Activated naive CD4-positive, alpha-beta T cell treated with anti-CD3 and anti-CD28 coated beads for 36 hours (primary cell): ENCODE measurements at places on chromosomes 6 and 20. TPM values are rescaled to one million over a fixed set of nuclear protein-coding genes. Genes with fewer than 3 reads are reported as not detected.
A peak's percentile ranks its signal among the peaks of the same experiment; 100 is the strongest.

- DNase-seq: peak; percentile 84
Observed at GRCh38 chr6:99330159-99330558, 19.3 kb downstream of the FAXC start.

DNA sequence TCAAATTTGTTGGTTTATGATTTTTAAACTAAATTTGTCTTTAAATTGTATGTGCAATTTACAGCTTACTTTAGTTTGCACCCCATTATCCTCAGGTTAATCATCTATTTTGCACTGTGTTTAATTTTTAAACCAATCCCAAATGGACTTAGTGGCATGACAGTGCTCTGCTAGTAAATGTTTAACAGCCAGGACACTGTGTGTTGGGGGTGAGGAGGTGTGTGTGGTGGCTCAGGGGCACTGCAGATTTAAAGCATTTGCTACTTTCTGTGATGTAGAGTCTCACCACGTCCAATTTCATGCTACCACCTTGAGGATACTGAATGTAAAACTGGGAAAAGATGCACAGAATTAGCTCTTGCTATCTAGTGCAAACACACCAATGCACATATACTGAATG lies 225.7 kb downstream of the HAO1 start:
- no peak for DNase-seq

GRCh38 chr6:112470950-112471349 lies 123.8 kb downstream of the RFPL4B start:
- no peak for DNase-seq

GRCh38 chr20:5474646-5475550 lies 158.1 kb upstream of the PROKR2 start:
- DNase-seq: no peak

GRCh38 chr6:21845018-21845417 lies 251.5 kb downstream of the SOX4 start:
- DNase-seq: no peak

DNA sequence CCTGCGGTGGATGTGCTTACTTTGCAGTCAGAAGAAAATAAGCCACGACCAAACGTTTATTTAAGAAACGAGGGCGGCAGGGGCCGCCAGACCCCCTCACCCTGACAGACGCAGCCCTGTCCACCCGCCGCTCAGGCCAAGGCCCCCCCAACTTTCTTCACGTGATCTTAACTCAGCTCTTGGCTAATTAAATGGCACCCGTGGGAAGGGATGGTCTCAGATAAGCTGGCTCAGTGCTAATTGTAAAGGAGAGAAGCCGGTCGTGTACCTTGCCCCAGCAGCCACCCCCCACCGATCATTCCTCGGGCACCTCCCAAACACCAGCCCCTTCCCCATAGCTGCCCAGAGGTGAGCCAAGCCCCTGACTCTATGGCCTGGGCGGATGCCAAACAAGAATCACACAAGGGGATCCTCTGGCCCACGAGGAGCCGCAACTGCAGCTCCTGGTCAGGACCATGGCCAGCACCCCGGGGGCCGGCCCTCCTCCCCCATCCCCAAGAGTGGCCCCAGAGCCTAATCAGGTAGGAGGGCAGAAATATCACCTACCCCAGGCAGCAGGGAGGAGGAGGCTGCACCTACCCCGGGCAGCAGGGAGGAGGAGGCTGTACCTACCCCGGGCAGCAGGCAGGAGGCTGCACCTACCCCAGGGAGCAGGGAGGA lies 11.2 kb downstream of the KCNQ2 start:
- no peak for DNase-seq

- peak; percentile 68 for DNase-seq
Observed at GRCh38 chr6:129774697-129775447, 64.9 kb upstream of the ARHGAP18 start.

GRCh38 chr6:105359419-105360370 lies 43.2 kb downstream of the PREP start:
- no peak for DNase-seq

DNA sequence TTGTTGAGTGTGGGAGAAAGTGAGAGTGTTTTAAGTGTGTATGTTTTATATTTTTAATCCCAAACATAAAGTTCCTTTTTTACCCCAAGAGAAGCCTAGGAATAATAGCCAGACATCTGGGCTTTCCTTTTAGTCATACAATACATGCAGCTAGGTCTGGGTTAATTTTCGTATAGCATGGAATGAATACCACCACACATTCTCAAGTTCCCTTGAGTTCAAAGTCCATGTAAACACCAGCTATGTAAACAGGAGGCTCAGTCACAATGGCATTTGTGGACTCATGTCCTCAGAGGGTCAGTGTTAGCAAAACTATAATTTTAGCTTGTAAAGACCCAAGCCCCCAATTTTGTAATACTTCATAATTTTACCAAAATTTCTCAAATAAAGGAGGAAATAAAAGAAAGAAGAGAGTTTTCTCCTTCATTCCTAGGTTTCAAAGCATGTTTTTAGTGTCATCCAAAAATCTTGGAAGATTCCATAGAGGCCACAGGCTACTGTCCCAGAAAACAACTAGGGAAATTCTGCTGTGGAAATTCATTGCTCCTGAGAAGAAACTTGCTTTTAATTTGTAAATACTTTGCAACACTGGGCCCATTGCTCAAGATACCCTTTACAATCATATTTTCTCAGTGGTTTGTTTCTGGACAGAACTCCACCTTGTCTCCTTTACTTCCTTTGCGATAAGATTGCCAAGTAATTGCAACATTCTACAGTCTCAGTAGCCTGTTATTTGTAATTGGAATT lies 671.2 kb downstream of the COL12A1 start:
- DNase-seq: no peak

- no peak for DNase-seq
Observed at GRCh38 chr6:160000280-160000704, 31.4 kb downstream of the IGF2R start.

DNA sequence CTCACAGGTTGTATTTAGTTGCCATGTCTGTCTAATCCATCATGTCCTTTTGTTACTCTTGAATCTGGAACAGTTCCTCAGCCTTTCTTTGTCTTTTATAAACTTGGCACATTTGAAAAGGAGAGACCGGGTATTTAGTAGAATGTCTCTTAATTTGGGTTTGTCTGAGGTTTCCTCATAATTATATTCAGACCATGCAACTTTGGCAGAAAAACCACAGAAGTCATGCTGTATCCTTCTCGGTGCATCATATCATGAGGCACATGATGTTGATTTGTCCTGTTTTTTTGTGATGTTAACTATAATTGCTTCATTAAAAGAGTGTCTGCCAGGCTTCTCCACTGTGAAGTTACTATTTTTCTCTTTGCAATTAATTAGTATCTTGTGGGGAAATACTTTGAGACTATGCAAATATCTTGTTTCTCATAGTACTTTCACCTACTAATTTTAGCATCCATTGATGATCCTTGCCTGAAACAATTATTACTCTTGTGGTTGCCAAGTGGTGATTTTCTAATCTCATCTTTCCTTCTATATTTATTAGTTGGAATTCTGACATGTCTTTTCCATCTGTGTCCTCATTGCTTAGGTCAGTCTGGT lies 837.3 kb downstream of the DHX35 start:
- DNase-seq: no peak

GRCh38 chr6:112113431-112113830 lies 26.0 kb downstream of the FAM229B start:
- no peak for DNase-seq

- no peak for DNase-seq
Observed at GRCh38 chr20:48149902-48150301, 364.6 kb upstream of the SULF2 start.

DNA sequence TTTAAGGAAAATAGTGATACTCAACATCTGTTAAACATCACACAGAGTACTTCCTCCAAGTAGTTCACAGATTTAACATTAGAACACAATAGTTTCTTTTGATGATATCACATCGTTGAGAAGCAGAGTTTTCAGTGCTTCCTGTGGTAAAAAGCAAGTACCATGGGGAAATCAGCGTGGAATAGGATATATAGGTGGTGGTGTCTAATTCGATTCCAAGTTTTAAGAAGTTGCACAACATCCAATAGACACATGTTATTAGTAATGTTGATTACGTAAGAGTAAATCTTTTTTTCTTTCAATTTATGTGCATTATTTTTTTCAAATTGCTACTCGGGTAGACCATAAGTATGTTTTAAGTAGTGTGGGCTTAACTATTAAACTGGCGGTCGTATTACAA lies 360.7 kb downstream of the NKAIN2 start:
- DNase-seq: no peak

GRCh38 chr6:147131532-147132128 lies 72.6 kb upstream of the STXBP5 start:
- no peak for DNase-seq

DNA sequence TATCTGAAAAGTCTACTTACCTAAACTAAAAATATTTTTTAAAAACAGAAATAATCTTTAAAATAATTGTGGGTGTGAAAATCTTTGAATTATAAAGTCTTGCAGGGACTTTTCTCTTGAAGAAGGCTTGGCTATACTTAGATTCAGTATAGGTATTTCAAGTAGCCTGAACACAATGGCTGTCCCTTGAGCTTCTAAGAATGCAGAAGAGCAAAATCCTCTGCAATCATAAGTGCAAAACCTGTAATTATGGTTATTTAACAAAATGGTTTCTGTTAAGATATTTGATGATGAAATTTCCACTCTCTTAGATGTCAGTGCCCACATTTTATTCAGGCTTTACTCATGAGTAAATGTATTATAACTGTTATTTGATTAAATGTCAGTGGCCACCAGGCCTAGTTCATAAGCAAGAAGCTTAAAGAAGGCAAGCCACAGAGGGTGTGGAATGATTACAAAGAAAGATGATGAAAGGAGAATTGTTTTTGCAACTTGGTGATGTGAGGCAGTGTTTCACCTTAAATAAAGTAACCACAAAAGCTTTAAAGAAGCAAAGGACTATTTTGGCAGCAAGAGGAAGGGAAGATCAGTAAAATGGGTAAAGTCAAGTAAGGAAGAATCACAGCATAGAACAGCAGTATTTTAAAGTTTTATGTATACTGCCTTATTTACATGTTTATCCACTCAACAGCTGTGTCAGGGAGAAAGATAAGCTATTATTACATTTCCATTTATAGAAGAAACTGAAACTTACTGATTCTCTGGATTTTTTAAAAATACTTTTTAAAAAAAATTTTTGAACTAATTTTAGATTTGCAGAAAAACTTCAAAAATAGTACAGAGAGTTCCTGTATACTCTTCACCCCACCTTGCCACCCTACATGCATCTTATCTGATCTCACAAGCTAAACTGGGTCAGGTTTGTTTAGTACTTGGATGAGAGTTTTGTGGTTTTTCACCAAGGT lies 351.2 kb upstream of the RUNX2 start:
- DNase-seq: peak; percentile 18

GRCh38 chr6:139534472-139535115 lies 160.1 kb upstream of the CITED2 start:
- DNase-seq: no peak

DNA sequence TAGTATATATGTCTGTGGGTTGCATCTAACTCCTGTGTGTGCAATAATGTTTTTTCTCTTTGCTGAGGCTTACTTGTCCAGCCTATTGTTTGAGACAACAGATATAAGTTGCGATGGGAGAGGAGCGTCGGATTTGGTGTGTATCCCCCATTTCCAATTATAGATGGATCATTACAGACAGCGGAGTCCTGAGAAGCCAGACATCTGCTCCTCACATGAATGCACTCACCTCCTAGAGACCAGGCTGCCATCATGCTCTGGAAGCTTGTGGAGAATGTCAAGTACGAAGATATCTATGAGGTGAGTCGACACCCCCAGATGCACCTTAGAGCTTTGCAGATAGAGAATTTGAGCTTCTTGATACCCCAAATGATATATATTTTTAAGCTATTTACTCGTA lies at the start of gene TFAP2B:
Gene TFAP2B, plus strand, starts transcription at position 199 of the 400 bp plus-strand sequence. Its CDS starts 21 bp downstream, at position 220.
- DNase-seq: no peak

GRCh38 chr6:100664274-100665040 lies 199.7 kb upstream of the SIM1 start:
- no peak for DNase-seq

DNA sequence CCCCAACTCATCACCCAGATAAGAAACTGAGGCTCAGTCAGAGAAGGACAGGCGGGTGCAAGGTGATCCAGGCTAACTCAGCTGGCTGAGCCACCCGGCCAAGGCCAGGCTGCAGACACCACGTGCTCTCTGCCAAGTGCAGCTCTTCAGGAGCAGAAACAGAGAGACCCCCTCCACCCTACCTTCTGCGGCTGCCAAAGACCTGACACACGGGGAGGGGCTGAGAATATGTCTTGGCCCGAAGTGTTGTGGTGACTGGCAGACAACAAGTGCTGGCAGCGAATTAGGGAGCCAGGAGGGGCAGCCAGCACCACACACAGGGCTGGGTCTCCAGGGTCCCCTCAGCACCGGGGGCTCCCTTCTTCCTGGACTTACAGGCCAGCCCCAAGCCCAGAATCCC lies 22.5 kb downstream of the PREX1 start:
- DNase-seq: no peak

GRCh38 chr20:46132705-46133120 lies 14.6 kb downstream of the CD40 start:
- peak; percentile 69 for DNase-seq

DNA sequence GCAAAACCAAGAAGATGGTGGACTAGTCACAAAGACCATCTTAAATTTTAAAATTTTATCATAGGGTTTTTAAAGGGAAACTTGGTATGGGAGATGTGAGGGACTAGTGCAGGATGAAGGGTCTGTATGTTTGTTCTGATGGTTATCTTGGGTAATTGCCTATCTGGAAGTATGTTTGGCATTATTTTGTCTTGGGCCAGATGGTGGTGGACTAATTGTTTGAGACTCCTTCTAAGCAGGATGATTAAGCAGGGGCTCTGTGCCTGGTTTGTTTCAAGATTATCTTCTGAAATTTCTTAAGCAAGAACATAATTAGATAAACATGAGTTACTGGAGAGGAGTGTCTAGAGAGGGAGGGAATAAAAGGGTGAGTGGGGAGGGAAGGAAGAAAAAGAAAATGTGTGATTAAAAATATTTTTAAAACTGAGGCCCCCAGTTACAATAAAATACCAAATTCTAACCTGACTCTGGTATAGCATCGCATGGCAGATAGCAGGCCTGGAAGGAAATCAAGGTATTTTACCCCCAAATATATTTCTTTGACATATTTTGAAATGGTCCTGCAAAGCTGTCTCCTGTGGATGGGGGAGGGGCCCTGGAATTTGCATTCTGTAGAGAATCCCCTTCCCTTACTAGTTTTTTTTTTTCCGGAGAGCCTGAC lies 49.9 kb upstream of the FAM184A start:
- no peak for DNase-seq

GRCh38 chr20:62818592-62819493 lies 2.0 kb downstream of the COL9A3 start:
- no peak for DNase-seq

- no peak for DNase-seq
Observed at GRCh38 chr6:170085475-170086401, 205.1 kb downstream of the DLL1 start.

- DNase-seq: no peak
Observed at GRCh38 chr6:66508433-66508832, 801.4 kb upstream of the EYS start.

GRCh38 chr6:109052852-109053251 lies 41.8 kb downstream of the SESN1 start:
- DNase-seq: no peak

- DNase-seq: peak; percentile 86
Observed at GRCh38 chr6:31079656-31080261, 32.6 kb downstream of the C6orf15 start.

NINL gene
- 2.6 TPM for total RNA-seq

FRK gene
- not detected for total RNA-seq

RPS6KA2 gene
- total RNA-seq: 18.9 TPM

CALHM4 gene
- not detected for total RNA-seq

CEP85L gene
- total RNA-seq: 31.4 TPM

C6orf15 gene
- not detected for total RNA-seq
